ENCODE measurements at places on chromosomes 13 and 19. TPM values are rescaled to one million over a fixed set of nuclear protein-coding genes. Genes with fewer than 3 reads are reported as not detected.

Gene ZNF414
- 59.5 TPM for total RNA-seq

GRCh38 chr19:13014101-13014920, 19.0 kb downstream of the NFIX start:
- no peaks in the 10 kb centered on the region for H3K27me3 ChIP-seq
- peak overlapping the region; percentile 97 for H3K27ac ChIP-seq
- no peaks in the 10 kb centered on the region for H3K36me3 ChIP-seq
- H3K4me3 ChIP-seq = peak overlapping the region; percentile 29
- DNase-seq = no peak

DNA sequence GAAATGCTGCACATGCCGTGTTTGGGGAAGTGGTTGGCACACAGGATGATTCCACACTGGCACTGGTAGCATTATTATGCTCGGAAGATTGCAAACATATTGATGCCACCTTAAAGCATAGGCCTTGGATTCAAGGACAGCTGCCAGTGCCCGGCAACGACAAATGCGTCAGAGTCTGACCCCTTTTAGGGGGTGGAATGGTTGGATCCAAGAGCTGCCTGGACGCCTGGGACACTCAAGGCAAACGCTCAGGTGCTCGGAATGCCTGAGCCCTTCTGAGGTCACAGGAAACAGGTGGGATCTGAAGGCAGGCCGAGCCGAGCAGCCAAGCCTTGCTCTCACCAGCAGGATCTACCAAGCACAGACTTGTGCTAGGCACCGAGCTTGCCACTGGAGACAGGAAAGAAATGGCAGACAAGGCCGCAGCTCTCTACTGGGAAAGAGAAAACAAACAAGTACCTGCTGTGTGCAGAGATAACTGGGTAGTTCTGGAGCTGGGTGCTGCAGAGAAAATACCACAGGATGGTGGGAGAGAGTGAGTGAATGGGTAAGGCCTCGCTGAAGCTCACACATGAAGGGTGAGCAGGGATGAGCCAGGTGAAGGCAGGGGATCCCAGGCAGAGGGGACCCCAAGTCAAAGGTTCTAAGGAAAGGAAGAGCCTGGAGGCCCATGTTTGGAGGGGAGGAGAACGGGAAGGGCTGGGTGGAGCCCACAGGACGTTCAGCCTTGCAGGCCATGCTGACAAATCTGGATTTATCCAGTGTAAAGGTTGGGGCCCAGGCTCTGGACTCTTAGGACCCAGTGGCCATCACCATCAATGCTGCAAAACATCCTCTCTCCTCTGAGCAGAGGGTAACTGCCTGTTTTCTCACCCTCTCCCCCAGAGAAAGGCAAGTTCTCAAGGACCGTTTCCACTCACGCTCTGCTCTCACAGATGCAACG, 9.2 kb downstream of the RANBP3 start:
- peak overlapping the region; percentile 82 for H3K27ac ChIP-seq
- H3K4me1 ChIP-seq = peaks cover 19% of the 10 kb centered on the region
- H3K4me3 ChIP-seq = no peak overlapping the region
- DNase-seq = no peak

GRCh38 chr19:49361438-49362047, 673 bp downstream of the TEAD2 start:
- no peaks in the 10 kb centered on the region for H3K36me3 ChIP-seq
- H3K4me3 ChIP-seq = peak overlapping the region; percentile 66
- H3K27ac ChIP-seq = peak overlapping the region; percentile 88
- no peaks in the 10 kb centered on the region for H3K27me3 ChIP-seq
- H3K4me1 ChIP-seq = no peaks in the 10 kb centered on the region
- peak; percentile 63 for DNase-seq

- peak overlapping the region; percentile 36 for H3K27ac ChIP-seq
- peak overlapping the region; percentile 36 for H3K4me3 ChIP-seq
- peak; percentile 92 for DNase-seq
These were observed 11.3 kb downstream of the EPS8L1 start for GRCh38 chr19:55086730-55087541.

Gene TMEM38A
- 11.7 TPM for total RNA-seq

DNA sequence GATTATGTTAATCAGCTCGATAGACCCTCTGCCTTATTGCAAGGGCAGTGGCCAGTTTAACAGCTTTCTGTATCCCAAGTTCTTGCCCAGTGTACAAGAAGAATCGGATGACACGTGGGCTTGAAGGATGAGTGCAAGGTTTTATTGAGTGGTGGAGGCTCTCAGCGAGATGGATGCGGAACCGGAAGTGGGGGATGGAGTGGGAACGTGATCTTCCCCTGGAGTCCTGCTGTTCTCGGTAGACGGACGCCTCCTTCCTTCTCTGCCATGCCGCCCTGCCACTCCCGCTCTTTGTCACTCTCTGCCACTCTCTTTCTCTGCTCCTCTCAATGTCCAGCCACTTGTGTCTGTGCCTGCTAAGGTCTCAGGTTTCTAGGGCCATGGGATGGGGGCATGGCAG, 21.0 kb downstream of the RFXAP start:
- DNase-seq = no peak
- H3K36me3 ChIP-seq = no peaks in the 10 kb centered on the region
- H3K4me1 ChIP-seq = no peaks in the 10 kb centered on the region
- no peaks in the 10 kb centered on the region for H3K27me3 ChIP-seq
- no peak overlapping the region for H3K4me3 ChIP-seq

DNA sequence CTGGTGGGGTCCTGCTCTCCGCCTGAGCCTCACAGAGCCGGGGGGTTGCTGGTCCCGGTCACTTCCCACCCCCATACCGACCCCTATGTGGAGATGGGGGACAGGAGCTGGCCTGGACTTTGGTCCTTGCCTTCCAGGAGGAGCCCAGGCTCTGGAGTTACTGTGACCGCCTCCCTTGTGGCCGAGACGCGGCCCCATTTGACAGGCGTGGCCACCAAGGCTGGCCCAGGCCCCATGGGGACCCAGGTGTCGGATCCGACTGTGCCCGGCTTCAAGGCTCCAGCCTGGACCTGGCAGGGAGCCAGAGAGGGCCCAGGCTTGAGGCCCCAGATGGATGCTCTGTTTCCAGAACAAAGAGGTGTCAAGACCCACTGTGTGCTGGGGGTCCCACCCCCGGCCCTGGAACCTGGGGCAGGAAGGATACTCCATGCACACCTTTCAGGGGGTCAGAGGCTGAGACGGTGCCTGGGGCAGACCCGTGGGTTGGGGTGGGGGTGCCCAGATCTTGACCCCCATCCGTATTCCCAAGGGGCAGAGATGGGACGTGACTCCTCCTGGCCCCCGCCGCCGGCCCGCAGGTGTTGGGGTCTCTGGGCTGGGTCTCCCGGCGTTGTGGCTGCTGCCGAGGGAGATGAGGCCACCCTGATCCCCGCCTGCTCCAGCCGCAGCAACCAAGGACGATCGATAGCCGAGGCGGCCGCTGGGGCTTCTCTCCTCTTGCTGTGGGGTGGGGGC, 47.8 kb upstream of the TCF3 start:
- no peak overlapping the region for H3K4me3 ChIP-seq
- H3K36me3 ChIP-seq = no peaks in the 10 kb centered on the region
- no peaks in the 10 kb centered on the region for H3K4me1 ChIP-seq
- H3K27me3 ChIP-seq = peaks cover 12% of the 10 kb centered on the region
- H3K27ac ChIP-seq = no peak overlapping the region

Gene ZNF610
- total RNA-seq = 9.9 TPM

GRCh38 chr13:35347679-35348205, 128.7 kb downstream of the MAB21L1 start:
- no peak overlapping the region for H3K4me3 ChIP-seq
- no peaks in the 10 kb centered on the region for H3K36me3 ChIP-seq
- no peak overlapping the region for H3K27ac ChIP-seq
- no peak for DNase-seq
- H3K4me1 ChIP-seq = no peaks in the 10 kb centered on the region
- H3K27me3 ChIP-seq = no peaks in the 10 kb centered on the region

GRCh38 chr13:97057176-97057575, 62.9 kb upstream of the OXGR1 start:
- no peak overlapping the region for H3K4me3 ChIP-seq
- H3K27me3 ChIP-seq = no peaks in the 10 kb centered on the region
- DNase-seq = no peak
- H3K36me3 ChIP-seq = no peaks in the 10 kb centered on the region
- no peaks in the 10 kb centered on the region for H3K4me1 ChIP-seq

Gene KCNRG
- 3.9 TPM for total RNA-seq

DNA sequence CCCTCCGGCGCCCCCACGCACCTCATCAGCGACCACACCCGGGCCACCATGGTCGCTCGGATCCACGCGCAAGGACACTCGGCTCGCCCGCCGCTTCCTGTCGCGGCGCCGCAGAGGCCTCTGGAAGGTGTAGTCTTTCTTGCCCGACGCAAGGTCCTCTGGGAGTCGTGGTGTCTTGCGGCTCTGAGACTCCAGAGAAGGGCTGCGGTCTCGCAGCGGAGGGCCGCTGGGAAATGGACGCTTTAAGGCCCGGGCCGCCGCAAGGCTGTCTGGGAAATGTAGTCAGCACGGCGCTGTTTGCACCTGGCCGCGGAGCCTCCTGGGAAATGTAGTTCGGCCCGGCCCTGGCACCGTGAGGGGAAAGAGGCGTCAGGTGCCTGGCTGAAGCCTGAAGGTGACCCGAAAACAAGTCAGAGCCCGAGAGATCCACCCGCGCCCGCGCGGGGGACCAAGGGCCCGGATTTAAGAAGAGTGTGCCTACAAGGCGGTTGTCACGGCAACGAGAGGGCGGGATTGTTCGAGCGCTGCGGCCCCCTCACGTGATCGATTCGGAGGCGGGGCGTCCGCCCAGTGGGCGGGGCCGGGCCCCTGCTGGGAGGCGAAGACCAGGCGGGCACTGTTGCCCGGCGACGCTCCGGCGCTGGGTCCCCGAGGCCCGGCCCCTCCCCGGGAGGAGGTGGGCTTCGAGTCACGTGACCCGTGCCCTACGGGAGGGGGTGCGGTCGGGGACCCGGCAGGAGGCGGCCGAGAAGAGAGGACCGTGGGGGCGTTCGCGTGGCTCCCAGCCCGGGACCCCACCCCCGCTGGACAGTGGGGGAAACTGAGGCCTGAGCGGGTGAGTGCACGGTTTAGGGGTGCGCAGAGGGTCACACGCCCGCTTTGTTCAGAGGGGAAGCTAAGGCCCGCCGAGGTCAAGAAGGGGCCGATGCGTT, at the start of the genes HSD11B1L and MICOS13:
HSD11B1L (plus strand) TSS at position 591 of the 932 bp plus-strand sequence. CDS start 3,806 bp downstream, outside the sequence.
MICOS13 (minus strand) TSS at position 80 of the 932 bp plus-strand sequence; CDS start at position 50, 30 bp downstream.
- no peaks in the 10 kb centered on the region for H3K36me3 ChIP-seq
- H3K27ac ChIP-seq = peak within 1 kb of the TSS; percentile 91
- DNase-seq = peak; percentile 99

DNA sequence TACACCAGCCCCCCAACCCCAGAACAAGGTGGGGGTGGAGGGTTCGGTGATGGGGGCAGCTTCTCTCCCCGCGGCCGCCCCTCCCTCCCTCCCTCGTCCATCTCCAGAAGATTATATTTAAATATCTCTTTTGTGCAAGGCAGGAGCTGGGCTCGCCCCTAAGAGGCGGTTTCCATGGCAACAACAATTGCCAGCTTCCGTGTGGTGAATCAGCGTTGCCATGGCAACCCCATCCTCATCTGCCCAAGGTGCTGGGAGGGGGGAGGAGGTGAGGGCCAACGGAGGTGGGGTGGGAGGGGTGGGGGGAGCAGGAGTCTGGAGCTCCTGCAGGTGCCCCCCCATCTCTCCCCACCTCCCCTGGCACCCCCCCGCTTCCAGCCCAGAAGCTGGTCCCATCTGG, 46.4 kb downstream of the CELF5 start:
- H3K27ac ChIP-seq = no peak overlapping the region
- H3K4me3 ChIP-seq = no peak overlapping the region
- DNase-seq = no peak
- H3K36me3 ChIP-seq = no peaks in the 10 kb centered on the region
- H3K27me3 ChIP-seq = peaks cover 12% of the 10 kb centered on the region

DNA sequence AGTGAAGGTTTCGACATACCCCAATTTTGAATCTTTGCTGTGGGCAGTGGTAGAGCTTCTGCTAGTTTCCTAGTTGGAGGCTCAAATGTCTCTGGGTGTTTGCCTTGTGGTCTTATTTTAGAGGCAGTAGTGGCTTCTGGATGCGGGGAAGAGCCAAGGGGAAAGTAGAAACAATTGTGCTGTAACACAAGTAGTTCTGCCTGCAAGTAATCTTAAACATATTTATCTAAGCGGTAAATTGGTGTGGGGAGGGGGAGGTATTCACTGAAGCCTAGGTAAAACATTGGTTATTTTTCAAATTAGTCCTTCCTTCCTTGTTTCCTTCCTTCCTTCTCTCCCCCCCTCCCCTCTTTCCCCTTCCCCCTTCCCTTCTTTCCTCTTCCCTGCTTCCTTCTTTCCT, at the start of gene PCDH20:
PCDH20 (minus strand) TSS at position 101 of the 400 bp plus-strand sequence. CDS start 691 bp downstream, outside the sequence.
- no peak within 1 kb of the TSS for H3K27ac ChIP-seq
- no peak for DNase-seq
- peak within 1 kb of the TSS; percentile 1 for H3K4me3 ChIP-seq
- H3K27me3 ChIP-seq = no peaks in the 10 kb centered on the region
- no peaks in the 10 kb centered on the region for H3K4me1 ChIP-seq
